Pancreas (tissue), 10 donors: ENCODE measurements at places on chromosomes 2 and 18. TPM values are rescaled to one million over a fixed set of nuclear protein-coding genes. Genes with fewer than 3 reads are reported as not detected.
A peak's percentile ranks its signal among the peaks of the same experiment; 100 is the strongest.

- no peak for DNase-seq
Measured at GRCh38 chr2:13660231-13660630, 943.5 kb downstream of the TRIB2 start.

DNA sequence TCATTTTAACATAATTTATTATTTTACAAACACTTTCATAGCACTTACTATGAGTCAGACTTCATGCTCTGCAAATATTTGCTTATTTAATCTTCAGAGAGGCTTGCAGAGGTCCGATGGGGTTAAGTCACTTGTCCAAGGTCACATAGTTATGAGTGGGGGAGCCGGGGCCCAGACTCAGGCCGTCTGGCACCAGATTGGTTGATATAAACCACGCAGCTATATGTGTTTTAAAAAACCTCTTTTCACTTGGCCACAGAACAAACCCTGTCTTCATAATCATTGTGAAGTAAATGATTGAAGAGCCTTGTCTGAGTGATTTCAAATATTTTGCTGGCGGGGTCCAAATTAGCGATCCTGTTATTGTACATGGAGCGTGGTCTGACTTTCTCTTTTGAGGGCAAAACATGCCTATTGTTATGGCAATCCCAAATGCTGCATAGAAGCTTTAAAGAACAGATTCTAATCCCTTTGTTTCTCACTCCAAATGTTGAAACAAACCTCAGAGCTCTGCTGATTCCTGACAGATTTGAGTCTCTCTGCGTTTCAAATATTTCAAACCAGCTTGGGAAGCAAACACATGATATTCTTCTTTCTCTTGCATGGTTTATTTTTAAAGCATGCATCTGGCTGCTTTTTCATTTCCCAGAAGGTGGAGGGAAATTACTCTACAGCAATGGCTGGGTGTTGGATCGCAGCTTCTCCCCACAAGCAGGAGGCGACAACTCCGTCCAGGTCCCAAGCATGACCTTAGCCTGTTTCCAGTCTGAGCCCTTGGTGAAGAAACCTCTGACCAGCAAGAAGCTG, 142.4 kb downstream of the DDX1 start:
- DNase-seq = no peak

GRCh38 chr2:48767330-48767729, 11.8 kb upstream of the LHCGR start:
- no peak for DNase-seq

POMC gene
- total RNA-seq = 4.7 TPM

GALNT13 gene
- 1.5 TPM for total RNA-seq

- no peak for DNase-seq
Measured at GRCh38 chr2:176891857-176892256, 320.7 kb upstream of the HNRNPA3 start.

GRCh38 chr18:11909591-11910026, 1.5 kb upstream of the MPPE1 start:
- DNase-seq = no peak

DNA sequence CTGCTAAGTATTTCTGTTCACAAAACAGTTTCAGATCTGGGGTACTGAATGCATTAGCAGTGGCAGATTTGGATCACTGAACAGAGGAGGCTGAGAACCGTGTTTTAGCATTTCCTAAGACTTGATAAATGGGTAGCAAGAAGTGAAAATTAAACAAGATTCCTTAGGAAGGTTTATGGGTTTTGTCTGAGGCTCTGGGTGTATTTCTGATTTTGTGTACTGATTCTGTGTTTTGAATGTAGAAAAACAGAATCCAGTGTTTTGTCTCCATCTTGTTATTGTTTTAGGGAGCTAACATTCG, 1.4 kb downstream of the FAM117B start:
- no peak for DNase-seq

DNA sequence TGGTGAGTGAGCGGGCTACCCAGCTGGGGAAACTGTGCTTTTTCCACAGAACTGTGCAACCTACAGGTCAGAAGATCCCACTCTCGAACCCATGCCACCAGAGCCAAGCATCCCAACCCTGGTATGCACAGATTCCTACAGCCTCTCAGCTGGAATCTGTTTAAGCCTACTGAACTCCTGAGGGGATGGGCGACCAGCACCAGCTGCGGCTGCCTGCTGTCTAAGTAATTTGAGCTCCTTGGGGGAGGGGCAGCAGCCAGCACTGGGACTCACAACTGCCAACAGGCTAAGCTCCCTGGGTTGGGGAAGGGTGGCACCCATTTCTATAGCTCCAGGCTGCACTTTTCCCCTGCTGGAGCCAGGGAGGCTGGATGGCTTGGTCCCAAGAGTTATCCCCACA, 11.8 kb downstream of the CYP27C1 start:
- no peak for DNase-seq

DNA sequence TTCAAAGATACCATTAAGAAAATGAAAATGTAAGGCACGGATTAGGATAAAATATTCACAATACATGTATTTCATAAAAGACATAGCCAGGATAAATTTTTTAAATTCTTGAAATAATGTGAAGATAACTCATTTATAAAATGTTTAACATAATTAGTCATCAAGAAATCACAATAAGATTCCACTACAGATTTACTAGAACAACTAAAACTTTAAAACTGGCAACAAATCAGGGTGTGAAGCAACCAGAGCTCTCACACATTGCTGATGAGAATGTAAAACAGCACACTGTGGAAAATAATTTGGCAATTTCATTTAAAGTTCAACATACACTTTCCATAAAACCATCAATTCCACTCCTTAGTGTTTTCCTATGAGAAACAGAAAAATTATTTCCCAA, 89.6 kb upstream of the UBE2E3 start:
- no peak for DNase-seq

GRCh38 chr2:152369176-152369860, 34.3 kb downstream of the FMNL2 start:
- no peak for DNase-seq

DNA sequence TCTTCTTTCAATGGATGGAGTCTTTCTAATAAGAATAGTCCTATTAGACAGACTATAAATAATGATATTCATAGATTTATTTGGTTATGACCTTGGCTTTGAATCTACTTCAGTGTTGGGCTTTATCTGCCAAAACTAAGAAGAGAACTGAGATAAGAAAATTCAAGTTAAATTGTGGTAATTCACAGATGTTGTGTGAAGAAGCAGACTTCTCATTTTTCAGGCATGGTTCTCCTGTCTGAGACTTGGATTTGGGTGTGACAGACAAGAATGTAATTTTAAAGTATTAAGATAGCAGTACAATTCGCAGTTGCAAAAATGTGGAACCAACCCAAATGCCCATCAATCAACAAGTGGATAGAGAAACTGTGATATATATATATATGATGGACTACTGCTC, 124.7 kb downstream of the QPCT start:
- DNase-seq = no peak

DNA sequence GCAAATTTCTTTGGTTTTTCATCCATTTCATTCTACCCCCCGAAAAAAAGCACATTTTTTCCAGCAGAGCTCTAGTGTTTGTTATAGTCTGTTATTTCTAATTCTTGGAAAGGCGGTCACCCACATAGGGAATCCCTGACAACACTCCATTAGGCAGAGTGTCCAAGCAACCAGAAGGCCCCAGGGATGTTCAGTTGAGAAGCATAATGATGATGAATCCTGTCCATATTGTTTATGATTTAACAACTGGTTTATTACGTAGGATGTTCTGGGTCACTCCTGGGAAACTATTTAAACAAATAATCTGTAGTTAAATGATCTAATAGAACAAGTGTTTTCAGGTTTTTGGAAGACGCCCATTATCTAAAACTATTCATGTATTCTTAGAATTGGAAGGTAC, 388.7 kb downstream of the TNS1 start:
- no peak for DNase-seq

DLX2 gene
- total RNA-seq = not detected

- DNase-seq = no peak
Measured at GRCh38 chr18:49617865-49618264, 56.0 kb downstream of the LIPG start.

- no peak for DNase-seq
Measured at GRCh38 chr2:68135448-68136320, 22.0 kb upstream of the PNO1 start.

STEAP3 gene
- 20.6 TPM for total RNA-seq

DNA sequence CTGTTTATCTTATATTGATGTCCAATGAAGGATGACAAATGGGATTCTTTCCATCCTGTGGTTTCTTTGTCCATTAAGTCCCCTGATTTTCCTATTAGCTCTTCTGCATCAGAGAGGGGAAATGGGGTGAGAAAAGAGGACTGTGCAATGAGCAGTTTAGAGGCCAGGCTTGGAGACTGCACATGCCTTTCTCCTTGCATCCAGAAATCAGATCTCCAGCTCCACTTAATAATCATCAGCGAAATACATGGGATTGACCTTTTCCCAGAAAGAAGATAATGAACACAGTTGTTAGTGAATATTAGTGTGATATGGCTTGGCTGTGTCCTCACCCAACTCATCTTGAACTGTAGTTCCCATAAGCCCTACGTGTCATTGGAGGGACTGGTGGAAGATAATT, 697.4 kb downstream of the CBLN2 start:
- DNase-seq = no peak

FHL2 gene
- 4.5 TPM for total RNA-seq

DNA sequence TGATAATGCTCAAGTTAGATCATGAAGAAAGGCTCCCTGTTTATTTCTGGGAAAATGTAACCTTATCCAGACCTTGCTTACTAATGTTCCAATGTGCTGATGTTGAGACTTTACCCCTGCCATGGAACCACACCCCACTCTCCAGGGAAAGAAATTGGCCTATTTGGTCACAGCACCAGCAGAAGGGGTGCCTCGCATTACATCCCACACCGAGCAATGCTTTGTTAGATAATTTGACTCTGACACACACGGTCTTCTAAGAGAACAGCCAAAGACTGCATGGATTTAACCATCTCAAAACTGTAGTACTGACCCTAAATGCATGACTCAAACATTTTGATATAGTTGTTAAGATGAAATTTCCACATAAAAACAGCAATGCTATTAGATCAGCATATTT, 152.1 kb upstream of the CCDC150 start:
- no peak for DNase-seq

- DNase-seq = no peak
Measured at GRCh38 chr18:48227206-48227605, 182.0 kb downstream of the ZBTB7C start.

DNA sequence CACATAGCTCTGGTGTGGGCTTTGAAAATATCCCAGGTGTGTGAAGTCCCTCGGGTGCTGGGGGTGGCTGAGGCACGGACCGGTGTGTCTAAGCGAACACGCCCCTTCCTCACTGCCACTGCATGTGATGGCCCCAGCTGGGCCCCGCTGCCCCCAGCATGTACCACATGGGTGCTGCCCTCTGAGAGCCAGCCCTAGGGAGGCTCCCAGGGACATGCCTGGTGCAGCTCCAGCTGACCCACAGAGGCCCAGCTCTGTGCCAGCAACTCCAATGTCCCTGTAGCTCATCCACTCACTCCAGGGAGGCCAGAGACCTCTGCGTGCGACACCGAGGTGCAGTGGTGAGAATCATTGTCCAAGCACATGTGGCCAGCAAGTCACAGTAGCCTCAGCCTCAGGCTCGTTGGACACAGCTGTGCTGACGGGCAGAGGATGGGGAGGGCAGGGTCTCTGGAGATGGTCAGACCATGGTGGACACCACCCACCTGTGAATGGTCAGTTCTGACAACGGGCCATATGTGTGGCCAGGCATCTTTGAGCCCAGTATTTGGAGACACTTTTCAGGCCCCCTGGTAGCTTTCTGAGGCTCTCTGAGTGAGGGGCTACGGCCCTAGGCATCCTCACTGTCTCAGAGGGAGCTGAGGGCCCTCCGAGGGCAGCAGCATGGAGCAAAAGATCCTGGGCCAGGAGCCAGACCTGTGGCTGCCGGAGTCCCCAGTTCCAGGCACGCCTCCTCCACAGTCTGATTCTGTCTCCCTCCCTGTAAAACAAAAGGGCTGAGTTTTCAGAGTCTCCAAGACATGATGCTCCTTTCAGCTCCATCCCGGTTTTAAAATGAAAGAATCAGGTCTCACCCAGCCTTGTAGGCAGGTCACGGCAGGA, 220.7 kb downstream of the NDUFA10 start:
- peak; percentile 40 for DNase-seq

DNA sequence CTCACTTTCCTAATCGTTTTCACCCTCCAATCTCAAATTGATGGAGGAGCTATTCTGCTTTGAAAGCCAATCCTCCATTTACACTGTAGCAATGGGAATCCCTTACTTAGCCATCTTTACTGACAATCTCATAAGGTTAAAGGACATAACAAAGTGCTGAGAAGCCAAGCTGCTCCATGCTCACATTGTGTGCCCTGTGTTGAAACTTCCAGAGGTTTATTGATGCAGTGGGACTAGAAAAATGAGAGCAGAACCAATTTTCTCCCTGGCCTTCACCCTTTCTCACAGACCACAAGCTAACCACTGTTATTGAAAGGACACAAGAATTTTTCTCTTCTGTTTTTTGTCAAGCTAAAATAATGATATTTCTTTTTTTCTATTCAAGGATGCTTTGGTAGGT, 63.8 kb downstream of the CSRNP3 start:
- no peak for DNase-seq

MERTK gene
- total RNA-seq = 5.2 TPM

DNA sequence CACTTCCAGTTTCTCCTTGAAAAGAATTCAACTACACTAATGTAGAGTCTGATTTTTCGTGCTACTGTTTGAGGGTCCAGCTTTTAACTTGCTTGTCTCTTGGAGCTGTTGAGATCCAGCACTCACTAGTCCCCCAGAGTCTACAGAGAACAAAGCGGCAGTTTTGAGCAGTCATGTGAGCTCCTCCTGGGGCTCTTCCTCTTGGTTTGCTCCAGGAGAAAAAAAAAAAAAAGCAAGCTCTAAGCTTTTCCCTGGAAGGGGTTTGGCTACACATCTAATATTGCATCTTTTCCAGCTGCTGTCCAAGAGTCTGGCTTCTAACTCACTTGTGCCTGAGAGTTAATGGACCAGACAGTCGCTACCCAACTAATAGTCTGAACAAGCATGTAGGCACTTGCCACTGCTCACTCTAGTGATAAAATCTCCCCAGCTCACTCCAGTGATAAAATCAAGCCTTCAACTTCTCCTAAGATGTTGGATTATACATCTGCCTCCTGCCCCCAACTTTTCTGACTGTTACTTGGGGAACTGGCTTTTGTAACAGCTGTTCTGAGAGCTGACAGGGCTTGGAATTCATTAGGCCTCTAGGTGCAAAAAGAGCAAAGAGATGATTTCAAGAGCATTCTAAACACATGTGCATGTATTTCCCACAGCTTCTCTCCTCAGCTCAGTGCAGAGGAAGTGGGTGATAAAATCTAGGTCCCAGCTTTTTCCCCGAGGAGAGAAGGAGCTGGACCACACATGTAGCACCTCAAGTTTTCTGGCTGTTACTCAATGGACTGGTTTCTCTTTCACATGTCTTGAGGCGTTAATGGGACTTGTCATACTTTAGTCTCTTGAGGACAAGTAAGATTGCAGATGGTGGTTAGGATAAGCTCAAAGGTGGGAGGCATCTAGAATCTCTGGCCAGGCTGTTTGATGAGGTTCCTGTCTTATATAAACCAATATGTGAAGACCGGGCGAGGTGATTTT, 750.5 kb downstream of the LRP1B start:
- DNase-seq = no peak
